Ureter (tissue), 1 donor: ENCODE measurements at places on chromosomes 11 and 22.

- DNase-seq = no peak
Measured at GRCh38 chr11:67435727-67436458, 1.6 kb downstream of the PTPRCAP start.

DNA sequence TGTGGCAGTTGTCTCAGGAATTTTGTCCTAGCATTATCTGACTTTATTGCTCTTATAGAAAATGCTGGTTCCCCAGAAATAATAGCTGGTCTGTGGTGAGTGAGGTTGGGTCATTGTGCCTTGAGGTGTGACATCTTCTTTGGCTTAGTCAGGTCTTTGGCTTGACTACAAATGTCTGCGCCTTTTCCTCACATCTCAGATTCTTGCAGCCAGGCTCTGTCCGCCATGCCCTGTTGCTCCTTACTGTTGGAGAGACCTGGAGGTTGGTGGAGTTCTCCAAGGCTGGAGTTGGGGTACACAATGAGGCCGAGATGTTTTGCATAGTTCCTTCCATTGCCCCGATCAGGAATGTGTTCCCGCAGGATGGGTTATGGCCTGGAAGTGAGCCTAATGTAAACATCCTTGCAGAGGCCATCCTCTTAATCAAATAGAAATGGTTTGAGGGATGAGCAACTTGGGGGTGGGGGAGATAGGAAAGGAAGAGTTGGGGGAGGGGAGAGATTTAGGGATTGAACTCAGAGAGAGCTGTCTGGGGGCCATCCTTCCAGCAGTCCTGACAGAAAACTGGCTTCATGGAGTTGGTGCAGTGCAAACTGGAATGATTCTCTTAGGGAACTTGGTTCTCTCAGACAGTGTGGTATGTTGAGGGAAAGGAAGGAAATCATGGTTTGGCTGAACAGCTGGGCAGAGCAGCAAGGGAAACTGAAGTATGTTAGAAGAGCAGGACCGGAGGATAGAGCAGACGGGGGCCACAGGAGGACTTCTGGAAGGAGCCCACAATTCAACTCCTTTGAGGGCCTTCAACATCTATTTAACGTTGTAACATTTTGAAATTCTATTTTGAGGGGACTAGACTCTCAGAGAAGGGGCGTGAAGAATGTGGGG lies 49.9 kb downstream of the ZBTB16 start:
- DNase-seq = no peak

- no peak for DNase-seq
Measured at GRCh38 chr11:8233691-8234424, 29.8 kb downstream of the LMO1 start.

DNA sequence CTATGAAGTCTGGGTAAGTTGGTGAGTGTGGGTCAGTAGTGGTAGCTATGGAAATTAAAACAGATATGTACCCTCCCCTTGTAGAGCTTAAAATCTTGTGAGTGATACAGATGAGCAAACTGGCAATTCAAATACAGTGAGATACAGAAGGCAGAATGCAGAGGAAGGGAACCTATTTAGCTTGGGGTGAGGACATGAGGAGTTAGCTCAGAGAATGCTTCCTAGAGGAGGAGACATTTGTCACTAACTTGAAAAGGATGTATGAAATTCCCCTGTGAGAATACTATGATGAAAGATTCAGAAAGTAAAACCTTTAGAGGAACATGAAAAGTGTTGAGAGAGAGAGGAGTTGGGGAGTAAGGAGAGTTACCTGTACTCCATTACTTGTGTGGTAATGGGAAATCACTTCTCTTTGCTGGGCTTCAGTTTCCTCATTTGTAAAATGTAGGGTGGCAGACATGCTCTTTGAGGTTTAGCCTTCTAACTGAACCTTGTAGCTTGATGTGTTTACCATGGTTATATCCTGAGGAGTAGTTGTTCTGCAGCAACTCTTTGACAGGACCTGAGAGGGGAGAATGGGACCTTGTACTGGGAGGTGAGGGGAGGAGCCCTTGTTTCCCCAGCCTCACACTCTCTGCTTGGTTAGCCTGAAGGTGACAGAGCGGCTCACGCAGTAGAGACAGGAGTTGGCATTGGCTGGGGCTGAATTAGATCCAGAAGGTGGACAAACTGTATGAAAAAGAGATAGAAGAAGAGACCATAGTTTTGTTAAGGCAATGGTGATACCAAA lies 17.9 kb downstream of the SWAP70 start:
- no peak for DNase-seq

DNA sequence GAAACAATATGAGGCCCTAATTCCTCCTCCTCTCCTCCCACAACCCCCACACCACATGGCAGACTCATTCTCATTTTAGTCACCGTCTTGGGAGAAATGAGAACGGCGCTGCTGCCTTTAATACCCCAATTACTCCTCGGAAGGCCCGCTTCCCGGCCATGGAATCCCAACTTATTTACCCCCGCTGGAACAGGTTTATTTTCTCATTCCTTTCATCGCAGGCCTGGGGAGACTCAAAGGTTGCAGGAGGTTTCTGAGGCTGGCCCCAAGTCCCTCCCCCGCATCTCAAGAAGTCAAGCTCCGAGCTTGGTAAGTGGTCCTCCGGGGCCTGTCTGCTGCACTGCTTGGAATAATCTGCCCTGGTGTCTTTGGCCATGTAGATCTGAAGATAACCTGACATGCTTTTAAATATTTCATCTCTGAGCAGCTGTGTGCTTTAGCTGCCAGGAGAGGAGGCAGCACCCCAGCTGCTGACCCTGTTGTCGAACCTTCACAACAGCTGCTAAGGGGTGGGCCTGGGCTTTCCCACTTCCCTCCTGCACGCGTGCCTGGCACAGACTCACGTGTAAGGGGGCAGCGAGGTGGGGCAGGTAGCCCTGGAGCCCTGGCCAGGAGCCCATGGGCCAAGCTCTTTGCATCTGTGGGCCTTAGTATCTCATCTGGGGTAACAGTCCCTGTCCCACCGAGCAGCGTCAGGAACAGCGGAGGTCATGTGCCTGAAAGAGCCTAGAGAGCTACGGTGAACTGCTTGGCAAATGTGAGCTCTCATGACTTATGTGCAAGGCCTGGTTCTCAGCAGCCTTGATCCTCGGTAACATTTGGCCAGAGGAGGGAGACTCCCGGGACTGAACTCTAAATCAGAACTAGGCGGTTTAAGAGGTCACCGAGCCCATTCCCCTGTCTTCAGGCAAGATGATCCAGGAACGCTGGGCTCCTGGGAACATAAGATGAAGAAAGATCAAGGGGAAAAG lies 164.6 kb downstream of the ST3GAL4 start:
- no peak for DNase-seq

GRCh38 chr22:20135265-20135664 lies 3.7 kb downstream of the ZDHHC8 start:
- no peak for DNase-seq

DNA sequence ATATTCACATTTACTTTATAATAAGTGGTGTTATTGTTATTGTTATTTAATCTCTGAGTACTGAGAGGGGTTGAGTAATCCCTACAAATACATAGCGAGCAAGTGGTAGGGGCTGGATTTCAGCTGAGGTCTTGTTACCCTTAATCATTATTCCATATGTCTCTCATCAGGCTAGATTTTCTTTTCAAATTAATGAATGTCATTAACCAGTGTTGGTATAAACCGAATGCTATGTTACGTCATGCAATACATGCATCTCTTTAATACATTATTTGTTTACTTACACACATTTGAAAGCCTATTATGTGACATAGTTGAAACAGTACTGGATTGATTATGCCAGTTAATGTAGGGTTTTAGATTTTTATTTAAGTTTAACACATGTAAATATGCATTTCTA lies 18.9 kb downstream of the PDGFD start:
- no peak for DNase-seq

DNA sequence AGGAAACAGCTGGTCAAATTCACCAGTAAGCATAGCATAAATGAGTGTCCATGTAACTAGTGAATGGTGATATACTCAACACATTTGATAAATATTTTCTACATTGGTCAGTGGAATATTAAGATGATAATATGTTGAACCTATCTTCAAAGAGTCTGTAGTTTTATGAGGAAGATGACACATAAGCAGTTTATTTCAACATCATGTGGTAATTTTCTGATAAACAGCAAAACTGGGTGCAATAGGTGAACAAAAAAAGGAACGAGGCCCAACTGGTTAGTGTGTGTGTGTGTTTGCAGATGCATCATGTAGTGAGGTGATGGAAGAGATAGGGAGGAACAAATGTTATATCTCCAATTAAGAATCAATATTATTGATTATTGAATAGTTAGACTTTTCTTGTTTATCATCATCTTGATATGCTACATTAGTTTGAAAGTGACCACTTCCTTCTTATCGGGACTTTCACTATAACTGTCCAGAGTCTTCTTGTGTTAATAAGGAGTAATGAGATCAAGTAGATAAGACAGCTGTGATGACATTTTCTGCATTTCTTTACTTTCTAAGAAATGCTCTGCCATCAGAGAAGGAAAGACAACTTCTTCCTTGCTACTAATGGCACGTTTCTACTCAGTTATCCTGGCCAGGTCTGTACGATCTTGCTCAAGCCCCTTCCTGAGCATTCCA lies 270.7 kb downstream of the ETS1 start:
- DNase-seq = no peak

- DNase-seq = no peak
Measured at GRCh38 chr11:5223146-5223545, 3.7 kb downstream of the HBB start.

DNA sequence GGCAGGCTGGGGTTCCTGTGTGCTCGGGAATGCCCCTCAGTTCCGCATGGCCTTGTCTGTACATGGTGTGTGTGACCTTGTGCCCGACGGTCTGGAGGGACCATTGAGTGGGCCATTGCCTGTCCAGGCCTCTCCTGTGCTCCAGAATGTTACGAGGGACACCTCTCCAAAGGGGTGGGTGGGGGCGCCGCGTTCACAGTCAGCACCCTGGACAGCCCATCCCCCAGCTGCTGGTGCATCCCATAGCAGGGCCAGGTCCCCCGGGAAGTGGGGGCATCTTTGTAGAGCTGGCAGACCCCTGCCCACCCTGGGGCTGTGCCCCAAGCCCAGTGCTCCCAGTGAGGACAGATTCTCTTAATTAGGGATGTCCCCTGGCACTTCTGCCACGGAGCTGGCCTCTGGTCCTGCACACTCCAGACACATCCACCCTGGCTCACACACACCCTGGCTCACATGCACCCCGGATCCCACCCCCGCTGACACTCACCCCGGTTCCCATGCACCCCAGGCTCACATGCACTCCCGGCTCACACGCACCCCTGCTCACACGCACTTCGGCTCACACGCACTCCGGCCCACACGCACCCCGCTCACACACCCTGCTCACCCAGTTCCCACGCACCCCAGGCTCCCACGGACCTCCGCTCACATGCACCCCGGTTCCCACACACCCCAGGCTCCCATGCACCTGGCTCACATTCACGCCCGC lies 15.6 kb downstream of the TSPAN4 start:
- DNase-seq = no peak

- no peak for DNase-seq
Measured at GRCh38 chr11:34331329-34331728, 26.5 kb downstream of the ABTB2 start.

DNA sequence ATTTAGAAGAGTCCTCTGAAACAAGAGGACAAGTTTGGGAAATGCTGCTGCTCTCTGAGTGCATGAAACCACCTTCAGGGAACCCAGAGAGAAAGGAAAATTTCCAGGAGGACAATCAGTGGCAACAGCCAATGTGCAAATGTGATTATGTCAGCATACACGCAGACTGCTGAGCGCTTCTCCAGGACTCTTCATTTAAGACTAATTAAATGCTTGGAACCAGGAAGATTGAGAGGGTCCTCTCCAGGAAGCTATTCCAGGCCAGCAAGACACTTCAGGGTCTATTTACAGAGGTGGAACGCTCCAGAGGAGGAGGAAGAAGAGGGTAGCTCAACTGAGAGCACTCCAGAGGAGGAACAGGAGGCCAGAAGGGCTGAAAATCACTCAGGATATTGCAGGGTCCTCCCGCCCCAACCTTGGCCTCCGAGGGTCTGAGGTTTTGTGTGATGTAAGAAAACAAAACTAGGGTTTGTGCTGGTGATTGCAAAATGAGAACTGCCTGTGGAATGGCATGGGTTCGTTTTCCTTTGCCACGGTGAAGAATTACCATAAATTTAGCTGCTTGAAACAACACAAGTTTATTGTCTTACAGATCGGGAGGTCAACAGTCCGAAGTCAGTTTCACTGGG lies 14.1 kb upstream of the HTR3A start:
- DNase-seq = no peak

GRCh38 chr11:103705642-103706041 lies 330.8 kb upstream of the DDI1 start:
- DNase-seq = no peak

DNA sequence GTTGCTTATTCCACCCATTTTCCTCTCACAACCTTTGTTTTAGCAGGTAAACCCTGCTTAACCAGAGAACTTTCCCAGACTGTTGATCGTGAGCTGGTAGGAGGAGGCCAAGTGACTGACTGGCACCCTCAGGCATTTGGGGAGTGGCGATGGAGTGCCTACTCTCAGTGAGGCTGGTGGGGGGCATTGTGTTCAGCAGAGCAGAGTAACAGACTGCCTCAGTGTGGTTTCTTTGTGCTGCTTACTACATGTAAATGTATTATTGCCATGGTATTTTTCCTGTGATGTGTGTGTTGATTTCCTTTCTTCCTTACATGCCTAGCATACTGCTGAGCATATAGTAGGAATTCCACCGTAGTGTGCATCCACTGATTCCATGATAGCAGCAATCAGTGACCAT lies 2.6 kb downstream of the MARK2 start:
- no peak for DNase-seq

DNA sequence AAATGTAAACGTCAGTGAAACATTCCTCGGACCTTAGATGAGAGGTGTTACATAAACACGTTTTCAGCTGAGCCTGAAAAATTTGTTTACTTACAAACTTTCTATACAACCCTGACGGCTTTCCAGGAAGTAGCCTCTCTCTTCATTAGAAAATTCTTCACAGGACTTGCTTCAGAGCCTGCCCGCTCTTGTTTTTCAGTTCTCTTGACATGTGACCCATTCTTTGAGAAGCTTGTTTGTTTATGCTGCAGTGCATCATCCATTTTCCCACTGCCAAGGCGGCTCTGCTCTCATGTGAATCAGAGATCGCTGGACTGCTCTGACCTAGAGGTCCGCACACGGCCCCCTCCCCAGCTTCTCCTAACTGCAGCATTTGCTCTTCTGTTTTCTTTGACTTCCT lies 47.9 kb upstream of the ARHGAP42 start:
- peak; percentile 63 for DNase-seq

- DNase-seq = no peak
Measured at GRCh38 chr11:13256216-13256615, 21.4 kb upstream of the BMAL1 start.

GRCh38 chr22:44871782-44872181 lies 119.4 kb downstream of the ARHGAP8 start:
- DNase-seq = no peak

- no peak for DNase-seq
Measured at GRCh38 chr11:116093065-116093464, 588.9 kb upstream of the CADM1 start.

GRCh38 chr11:14969901-14970323 lies 2.2 kb downstream of the CALCA start:
- no peak for DNase-seq

DNA sequence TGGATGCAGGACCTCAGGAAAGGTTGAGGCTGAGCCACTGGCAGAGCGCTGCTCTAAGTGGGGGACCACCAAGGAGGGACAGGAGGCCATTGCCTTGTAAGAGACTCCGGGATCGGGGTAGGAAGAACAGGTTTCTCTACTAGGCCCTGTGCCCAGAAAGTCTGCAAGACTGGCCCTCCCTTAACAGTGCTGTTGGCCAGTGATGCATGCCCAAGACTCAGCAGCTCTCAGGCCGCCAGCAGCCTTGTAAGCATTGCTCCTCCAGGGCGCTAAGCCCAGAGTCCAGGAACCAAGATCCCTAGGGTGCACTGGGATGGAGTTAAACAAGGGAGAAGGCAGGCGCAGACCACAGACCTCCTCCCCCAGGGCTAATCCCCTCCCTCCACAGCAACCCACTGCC lies 39.3 kb upstream of the PANX1 start:
- no peak for DNase-seq
